SW480 (cell line): ENCODE measurements at places on chromosomes 7 and 10.

DNA sequence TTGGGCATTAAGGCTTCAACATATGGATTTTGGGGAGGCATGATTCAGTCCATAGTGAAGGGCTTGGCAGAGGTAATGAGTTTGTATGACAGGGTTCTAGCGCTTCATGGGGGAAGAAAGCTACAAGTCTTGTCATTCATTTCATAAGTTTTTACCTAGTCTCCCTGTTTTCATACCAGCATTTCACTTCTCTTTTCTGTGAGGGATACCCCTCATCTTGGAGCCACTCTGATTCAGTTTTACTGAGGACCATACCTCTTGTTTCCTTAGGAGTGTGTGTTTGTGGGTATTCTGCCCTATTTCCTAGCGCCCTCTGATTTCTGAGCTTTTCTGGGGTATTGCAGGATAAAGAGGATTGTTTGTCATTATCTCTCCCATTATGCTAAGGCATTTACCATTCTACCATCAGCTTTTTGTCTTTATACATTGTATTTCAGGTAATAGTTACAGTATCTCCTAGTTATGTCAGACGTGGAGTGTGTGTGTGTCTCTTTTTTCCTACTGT, 6.8 kb downstream of the RSBN1L start:
- DNase-seq = no peak

DNA sequence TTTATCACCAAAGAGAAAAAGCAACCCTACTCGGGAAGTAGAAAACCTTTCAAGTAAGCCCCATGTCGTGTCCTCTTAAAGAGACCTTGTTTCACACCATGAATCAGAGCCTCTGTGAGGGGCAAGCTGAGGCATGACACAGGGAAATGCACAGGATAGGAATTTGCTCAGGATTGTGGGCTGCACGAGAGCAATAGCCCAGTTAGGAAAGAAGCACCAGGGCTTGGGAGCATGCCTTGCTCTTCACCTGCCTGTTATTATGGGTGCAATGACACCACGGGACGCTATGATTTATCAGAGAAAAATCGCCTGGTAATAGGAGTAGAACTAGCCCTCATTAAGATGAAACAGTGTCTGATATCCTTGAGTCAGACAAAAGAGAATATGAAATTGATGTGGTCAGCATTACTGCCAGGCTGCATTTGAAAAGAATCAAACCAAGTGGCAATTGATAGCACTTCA, 562.9 kb upstream of the NRP1 start:
- DNase-seq = no peak

DNA sequence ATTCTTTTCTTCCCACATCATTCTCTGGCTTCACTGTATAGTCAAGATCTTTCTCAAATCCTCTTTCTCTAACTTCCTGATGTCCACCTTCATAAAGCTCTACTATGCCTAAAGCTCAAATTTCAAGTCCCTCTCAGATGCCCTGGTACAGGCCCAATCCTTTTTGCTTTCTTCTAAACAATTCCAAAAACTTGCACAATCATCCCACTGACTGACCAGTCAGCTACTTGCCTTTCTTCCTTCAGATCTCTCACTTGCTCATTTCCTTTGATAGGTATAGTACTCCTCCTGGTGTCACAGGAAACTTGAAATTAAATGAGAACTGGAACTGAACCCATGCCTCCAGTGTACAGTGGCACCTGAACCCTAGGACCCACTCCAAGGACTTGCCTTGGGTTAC, 18.2 kb downstream of the SEC31B start:
- DNase-seq = no peak

DNA sequence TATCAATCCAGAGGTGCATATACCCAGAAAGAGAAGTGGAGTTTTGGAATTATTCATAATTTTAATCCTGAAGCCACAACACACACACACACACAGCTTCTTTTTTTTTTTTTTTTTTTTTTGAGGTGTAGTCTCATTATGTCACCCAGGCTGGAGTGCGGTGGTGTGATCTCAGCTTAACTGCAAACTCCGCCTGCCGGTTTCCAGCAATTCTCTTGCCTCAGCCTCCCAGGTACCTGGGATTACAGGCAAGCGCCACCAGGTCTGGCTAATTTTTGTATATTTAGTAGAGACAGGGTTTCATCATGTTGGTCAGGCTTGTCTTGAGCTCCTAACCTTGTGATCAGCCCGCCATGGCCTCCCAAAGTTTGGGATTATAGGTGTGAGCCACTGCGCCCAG, 35.4 kb downstream of the TET1 start:
- DNase-seq = no peak

- no peak for DNase-seq
Measured at GRCh38 chr7:144628176-144628575, 207.7 kb downstream of the TPK1 start.

GRCh38 chr10:7626283-7626682, 40.5 kb downstream of the ITIH5 start:
- DNase-seq = no peak

DNA sequence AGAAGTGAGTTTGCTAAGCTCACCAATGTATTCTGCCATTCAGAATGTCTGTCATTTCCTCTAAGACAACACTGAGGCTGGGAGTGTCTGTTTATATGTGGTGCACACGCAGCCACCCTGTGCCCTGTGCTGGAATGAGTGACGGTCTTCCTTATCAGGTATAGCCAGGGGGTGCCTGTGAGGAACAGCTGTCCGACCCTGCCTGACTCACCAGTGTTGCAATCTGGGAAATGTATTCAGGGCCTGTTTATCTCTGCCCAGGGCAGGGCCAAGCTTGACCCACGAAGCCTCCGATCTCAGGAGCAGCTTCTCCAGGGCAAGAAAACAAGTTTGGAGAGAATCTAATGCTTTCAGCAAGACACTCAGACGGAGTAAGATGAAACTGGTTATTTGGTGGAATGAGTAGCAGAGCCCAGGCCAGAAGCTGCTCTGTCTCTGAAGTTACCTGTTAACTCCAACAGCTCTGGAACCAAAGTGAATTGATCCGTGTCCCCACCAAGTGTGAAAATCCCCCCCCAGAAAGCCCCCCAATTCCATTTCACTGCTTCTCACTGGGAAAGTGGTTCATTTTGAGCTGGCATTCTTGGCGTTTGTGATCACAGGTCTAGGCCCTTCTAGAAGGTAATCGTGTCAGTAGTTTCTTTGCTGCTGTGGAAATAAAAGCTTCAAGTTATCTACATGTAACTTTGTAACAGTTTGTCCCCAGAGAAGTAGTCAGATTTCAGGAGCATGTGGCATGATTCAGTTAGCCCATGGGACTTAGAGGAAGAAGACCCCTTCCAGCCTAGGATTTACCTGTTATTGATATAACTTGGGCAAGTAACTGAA, 6.1 kb upstream of the UBE2H start:
- peak; percentile 75 for DNase-seq

DNA sequence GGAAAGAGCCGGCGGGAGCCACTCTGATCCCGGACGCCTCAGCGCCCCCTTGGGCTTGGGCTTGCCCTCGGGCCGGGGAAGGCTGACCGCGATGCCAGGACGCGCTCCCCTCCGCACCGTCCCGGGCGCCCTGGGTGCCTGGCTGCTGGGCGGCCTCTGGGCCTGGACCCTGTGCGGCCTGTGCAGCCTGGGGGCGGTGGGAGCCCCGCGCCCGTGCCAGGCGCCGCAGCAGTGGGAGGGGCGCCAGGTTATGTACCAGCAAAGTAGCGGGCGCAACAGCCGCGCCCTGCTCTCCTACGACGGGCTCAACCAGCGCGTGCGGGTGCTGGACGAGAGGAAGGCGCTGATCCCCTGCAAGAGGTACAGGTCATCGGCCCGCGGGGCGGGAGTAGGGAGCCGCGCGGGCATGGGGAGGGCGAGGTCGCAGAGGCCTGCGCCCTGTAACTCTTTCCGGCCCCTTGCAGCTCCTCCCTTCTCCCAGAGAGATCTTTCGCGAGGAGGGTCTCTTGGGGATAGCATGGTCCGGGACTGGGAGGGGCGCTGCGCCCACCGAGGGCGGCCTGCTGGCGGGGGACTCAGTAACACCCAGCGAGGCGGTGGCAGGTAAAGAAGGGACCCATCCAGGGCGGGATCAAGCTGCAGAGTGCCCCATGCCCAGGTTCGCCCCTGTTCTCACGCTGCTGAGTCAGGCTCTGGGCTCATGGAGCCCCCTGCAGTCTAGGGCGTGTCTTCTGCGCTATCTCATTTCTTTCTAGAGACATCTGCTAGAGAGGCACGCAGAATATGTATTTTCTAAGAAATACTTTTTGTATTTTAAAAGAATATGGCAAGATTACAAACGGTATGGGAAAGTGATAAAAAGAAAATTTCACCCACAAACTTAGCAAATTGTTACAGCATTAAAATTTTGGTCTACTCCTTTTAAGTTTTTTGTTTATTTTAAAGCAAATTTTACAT, 687 bp downstream of the EPDR1 start:
- DNase-seq = peak; percentile 84

GRCh38 chr7:40760293-40760964, 625.6 kb downstream of the SUGCT start:
- DNase-seq = no peak

DNA sequence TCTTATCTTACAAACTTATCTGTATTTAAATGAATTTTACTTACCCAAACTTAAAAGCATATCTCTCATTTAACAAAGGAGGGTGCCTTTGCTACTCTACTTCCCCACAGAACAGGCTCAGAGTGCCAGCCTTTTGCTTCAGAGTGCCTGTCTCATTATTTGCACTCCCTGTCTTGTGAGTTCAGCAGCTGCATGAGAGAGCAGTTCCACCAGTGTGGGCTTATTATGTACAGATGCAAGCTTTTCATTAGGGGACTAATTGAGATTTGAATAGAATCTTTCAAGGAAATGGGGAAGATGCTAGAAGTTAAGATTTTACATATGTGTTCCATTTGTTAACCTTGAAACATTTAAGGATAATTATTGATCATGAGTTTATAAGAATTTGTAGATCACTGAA, 310.2 kb upstream of the LRRN3 start:
- no peak for DNase-seq

DNA sequence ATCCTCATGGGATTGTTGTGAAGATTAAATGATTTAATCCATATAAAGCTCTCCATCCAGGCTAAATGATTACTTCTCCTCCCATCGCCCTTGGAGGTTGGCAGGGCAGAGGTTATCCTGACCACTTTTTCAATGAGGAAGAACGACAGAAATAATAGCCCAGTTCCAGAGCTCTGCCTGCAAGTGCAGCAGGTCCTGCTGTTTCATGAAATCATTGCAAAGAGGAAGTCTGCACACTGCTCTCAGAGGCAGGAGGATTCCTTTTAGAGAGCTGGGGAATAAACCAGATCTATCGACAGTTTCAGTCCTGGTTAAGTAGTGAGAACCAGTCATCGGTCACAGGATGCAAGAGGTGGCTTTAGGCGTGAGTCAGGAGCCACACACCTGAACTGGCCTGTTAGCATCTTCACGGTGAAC, 25.0 kb upstream of the CDH23 start:
- no peak for DNase-seq

DNA sequence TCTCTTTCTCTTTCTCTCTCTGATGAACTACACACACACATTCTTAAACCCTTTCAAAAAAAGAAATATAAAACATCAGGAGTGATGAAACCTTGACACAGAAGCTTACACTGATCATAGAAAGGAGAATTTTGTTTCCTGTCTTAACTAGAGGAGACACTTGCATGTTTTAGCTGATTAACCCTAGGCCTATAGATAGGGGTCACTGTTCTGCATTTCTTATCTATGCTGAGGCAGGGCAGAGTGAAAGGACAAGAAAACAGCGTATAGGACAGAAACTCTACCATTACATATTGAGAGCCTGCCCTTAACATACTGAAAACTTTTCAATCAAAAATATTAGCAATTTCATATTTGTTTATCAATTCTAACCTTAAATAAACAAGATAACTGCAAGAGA, 680.6 kb upstream of the MBL2 start:
- no peak for DNase-seq

GRCh38 chr10:6247041-6247712, 44.4 kb downstream of the PFKFB3 start:
- DNase-seq = no peak

DNA sequence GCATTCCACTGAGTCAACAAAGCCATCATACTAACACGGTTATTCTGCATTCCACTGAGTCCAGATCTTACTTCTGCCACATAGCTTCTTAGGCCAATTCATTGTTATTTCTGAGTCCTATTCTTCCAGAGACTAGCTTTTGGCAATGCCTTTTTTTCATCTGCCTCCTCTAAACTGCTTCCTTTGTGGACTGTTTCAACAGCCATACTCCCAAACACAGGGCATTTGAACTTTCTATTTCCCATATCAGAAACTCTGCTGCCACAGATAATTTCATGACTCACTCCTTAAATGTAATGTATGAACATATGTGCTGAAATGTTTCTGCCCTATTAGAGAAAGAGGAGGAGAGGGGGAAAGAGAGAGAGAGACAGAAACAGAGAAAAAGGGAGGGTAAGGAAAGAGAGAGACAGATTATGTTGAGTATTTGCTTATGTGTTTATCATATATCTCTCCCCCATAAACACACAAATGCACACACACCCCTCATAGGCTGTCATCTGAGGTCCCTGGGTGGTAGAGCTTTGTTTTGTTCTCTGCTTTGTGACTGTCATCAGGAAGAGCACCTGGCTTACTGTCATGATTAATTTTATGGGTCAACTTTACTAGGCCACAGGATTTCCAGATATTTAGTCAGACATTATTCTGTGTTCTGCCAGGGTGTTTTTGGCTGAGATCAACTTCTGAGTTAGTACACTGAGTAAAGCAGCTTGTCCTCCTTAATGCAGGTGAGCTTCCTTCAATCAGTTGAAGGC, 308.0 kb upstream of the KCND2 start:
- no peak for DNase-seq

DNA sequence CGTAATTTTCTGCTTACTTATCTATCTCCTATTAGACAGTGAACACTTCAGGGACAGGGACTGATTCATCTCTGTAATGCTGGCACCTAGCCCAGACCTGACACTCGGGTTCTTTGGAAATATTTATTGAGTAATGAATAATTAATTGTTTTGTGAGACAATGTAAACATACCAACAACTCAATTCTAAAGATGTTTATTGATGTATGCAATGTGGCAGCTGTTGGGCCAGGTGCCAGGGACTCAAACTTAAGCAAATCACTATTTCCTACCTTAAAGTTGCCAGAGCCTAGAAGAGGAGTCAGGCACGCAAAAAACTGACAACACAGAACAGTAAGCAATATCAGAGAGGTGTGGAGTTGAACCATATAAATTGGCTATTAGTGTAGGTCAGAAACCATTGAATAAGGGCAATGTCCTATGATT, 63.6 kb upstream of the BMPER start:
- DNase-seq = no peak

- no peak for DNase-seq
Measured at GRCh38 chr10:20931156-20931795, 34.2 kb upstream of the NEBL start.
